Germinal center (tissue), 1 donor: ENCODE measurements at places on chromosomes 6 and 20.

- no peak for DNase-seq
Measured at GRCh38 chr6:137651591-137652335, 157.6 kb upstream of the OLIG3 start.

DNA sequence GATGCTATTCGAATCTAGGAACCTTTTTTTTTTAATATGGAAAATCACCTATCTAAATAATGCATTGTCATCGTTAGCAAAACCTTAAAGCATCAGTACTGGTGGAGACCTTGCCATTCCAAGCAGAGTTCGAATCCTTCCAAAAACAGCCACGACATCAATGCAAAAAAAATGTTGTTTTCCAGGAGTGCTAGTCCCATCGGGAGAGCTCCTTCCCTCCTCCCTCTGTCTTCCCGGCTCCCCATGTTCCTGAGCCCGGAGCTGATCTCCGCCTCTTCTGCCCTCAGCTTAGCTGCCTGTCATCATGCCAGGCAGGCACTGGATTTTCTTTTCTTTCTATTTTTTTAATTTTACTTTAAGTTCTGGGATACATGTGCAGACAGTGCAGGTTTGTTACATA lies 153.6 kb upstream of the QKI start:
- no peak for DNase-seq

DNA sequence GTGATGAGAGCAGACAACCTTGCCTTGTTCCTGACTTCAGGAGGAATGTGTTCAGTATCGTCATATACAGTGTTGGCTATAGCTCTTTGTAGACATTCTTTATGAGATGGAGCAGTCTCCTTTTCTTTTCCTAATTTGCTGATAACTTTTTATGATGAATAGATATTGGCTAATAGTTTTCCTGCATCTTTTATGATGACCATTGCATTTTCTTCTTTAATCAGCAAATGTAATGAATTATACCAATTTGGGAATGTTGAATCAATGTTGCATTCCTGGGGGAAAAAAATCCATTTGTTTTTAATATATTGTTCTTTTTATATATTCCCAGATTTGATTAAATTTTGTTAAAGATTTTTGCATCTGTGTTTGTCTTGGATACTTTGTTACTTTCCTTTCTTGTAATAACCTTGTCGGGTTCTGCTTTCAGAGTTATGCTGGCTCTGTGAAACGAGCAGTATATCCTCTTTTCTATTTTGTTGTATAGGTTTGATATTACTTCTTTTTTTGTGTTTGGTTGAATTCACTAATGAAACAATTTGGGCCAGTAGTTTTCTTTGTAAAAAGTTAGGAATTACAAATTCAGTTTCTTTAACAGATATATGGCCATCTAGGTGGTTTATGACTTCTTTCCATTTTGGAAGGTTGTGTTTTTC lies 23.9 kb downstream of the KDM1B start:
- DNase-seq, result no peak

GRCh38 chr6:33167374-33168283 lies 24.6 kb downstream of the COL11A2 start:
- DNase-seq, result no peak

DNA sequence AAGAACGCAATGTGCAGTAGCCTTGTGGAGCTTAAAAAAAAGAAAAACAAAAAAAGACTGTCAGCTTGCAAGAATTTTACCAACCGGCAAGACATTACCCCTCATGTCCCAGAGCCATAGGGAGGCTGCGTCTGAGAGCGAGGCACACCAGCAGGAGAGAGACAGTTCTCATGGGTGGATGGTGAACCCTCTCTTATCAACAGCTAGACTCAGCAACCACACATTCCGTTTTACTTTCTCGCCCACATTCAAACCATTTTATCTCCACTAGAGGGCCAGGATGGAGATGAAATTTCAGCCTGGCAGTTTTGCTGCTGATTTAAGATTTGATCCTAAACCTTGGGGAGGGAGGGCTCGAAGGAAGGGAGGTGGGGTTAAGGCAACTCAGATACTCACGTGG lies 247.0 kb downstream of the ATXN1 start:
- DNase-seq, result peak; percentile 36

DNA sequence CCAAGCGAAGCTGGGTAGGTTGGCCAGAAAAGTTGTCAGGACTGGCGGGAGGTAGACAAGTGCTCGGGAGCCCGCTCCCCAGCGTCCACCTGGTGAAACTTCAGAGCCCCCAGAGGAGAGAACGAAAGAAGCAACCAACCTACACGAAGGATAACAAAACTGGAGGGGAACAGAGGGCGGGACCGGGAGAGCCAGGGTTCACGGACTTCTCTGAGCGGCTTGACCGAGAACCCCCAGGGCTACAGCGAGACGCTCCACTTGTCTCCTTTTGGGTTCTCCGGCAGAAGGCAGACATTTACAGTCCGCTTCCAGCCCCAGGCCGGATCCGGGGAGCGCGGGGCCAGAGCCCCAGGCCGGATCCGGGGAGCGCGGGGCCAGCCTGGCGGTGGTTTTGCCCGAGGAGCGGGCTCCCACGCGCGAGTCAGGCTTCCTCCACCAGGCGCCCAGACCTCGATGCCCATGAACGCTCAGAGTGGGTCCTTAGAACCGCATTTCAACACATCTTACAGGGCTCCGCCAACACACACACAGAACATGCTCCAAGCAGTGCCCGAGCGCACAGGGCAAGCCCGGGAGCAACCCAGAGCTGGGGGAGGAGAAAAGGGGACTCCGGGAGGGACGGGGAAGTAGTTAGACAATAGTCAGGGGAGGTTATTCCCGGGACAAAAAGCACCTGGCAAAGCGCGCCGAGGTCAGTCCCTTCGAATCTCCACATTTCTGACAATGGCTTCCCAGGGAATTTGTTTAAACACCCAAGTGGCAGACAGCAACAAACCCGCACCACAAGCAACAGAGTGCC lies 1.1 kb downstream of the PTPRK start:
- peak; percentile 1 for DNase-seq

GRCh38 chr6:16109659-16110305 lies 19.1 kb upstream of the MYLIP start:
- DNase-seq, result no peak

- DNase-seq, result no peak
Measured at GRCh38 chr6:25032934-25033333, 97.2 kb upstream of the RIPOR2 start.

DNA sequence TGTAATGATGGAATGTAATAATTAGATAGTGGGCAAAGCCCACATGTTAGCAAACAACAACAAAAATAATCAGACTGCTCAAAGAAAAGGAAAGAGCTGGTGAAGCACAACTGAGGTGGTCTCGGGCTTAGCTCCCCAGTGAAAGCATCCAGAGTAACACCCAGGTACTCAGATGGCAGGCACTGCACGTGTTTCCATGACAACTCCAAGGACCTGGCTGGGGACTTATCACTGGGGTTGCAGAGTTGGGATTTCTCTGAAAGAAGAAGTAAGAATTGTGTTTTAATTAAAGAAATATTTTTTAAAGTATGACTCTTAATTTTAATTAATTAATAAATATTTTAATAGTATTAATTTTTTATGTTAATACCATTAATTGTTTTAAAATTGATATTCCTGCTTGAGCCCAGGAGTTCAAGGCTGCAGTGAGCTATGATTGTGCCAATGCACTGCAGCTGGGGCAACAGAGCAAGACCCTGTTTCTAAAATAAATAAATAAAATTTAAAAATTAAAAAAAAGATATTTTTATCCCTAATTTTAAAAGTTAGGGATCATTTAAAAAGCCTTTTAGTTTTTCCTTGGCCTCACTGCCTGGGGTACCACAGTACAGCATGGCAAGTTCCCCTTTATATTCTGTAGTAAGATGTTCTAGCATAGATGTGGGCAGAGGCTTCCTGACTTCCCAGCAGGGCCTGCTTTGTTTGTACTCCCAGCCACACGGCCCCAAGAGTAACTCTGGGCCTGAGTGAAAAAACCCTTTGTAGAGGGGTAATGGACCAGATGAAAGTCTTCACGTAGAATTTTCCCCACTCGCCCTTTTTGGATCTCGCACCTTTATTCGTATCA lies 42.2 kb upstream of the UST start:
- no peak for DNase-seq

DNA sequence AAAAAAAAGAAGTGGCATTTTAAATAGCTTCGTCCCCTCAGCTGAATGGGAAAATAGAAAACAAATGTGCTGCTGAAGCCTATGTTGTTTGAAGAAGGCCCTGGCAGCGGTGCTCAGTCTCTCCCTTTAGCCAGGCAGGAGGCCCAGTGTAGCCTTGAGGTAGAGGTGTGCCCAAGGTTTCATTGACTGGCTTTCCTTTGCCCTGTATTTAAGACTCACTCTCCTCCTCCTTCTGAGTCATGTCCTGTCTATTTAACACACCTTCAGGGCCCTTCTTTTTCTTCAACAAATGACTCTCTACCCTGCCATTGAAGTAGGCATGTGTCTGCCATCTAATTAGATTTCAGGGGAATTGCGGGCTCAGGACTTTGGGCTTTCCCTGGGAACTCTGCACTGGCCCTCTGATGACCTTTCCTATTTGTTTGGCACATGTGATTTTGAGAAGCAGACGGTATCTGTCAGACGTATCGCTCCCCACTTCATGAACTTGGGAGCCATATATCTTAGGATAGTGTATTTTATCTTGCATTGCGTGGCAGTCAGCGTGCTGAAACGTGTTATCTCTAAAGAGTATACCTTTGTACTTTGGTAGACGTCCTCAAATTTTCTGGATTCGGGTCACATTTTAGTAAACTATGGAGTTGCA lies 4.3 kb downstream of the TJAP1 start:
- no peak for DNase-seq

GRCh38 chr6:63346217-63346835 lies 26.5 kb upstream of the LGSN start:
- no peak for DNase-seq

- DNase-seq, result no peak
Measured at GRCh38 chr20:9172851-9173250, 104.0 kb downstream of the PLCB4 start.
